Right atrium auricular region (tissue), 2 donors: ENCODE measurements at places on chromosomes 7 and 10. TPM values are rescaled to one million over a fixed set of nuclear protein-coding genes. Genes with fewer than 3 reads are reported as not detected.

Gene ITPRID1
- not detected for total RNA-seq

Gene MMRN2
- total RNA-seq, result 81.3 TPM

Gene OR2A1
- total RNA-seq, result 0.28 TPM

Gene LEP
- 2.2 TPM for total RNA-seq

Gene FKBP6
- total RNA-seq, result not detected

- H3K4me3 ChIP-seq, result no peak overlapping the region
- no peak overlapping the region for H3K27ac ChIP-seq
- H3K4me1 ChIP-seq, result no peaks in the 10 kb centered on the region
Measured at GRCh38 chr7:151390598-151391357, 19.1 kb downstream of the WDR86 start.

DNA sequence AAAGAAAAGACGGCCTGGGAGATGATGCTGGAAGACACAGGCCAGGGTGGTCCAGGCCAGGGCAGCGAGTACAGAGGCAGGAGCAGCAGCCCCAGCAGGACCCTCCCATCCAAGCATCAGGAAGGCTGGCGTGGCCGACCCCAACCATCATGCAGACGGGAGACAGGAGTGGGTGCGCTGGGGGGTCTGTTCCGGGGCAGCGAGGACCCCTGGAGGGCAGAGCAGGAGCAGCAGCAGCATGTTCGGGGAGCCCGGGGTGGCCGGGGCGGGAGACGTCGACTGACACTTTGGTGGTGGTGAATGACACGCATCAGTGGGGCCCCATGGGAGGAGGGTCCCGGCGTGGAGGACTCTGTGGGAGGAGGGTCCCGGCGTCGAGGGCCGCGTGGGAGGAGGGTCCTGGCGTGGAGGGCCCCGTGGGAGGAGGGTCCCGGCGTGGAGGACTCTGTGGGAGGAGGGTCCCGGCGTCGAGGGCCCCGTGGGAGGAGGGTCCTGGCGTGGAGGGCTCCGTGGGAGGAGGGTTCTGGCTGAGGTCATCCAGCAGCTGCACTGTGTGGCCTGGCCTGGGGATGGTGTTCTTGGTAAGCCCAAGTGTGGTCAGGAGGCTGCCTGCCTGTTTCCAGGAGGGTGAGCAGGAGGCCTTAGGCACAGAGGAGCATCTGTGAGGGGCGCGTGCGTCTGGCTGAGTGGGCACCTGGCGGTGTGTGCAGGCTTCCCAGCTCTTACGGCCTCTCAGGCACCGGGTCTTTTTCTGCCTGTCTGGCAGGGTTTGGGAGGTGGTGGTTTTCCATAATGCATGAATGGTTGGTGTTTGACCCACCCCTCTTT is 38.9 kb downstream of the FAM20C start:
- H3K27ac ChIP-seq, result no peak overlapping the region
- no peak overlapping the region for H3K4me3 ChIP-seq
- no peak for DNase-seq
- peaks cover 73% of the 10 kb centered on the region for H3K4me1 ChIP-seq
- no peaks in the 10 kb centered on the region for H3K36me3 ChIP-seq

GRCh38 chr7:145848691-145849090 is 267.9 kb upstream of the CNTNAP2 start:
- no peaks in the 10 kb centered on the region for H3K4me1 ChIP-seq
- H3K27me3 ChIP-seq, result no peaks in the 10 kb centered on the region
- DNase-seq, result no peak

DNA sequence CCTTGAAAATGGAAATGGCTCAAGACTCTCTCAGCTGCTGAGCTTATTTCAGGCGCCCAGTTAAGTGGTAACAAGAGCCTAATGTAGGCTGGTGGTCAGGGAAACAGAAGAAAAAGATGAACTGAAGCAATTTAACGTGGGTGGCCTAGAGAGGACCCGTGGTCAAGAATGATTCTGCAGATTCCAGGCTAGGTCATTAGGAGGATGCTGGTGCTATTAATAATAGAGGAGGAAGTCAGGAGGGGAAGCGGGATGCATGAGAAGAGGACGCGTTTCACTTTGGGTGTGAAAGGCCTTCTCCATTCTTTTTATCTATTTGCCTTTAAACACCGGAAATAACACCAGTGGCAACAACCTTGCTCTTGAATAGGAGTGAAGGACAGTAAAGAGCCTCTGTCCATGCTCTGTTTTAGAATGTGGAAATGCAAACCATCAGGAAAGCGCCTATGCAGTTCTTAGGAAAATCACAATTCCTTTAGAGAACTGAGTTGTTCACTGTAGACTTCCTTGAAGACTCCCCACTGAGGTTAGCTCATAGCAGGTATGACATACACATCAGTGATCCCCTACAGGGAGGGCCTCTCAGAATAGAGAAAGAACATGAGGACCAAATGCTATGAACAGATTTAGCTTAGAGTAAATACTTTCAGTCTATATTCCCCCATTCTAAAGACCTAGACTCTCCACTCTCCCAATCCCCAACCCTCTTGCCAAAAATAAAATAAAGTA is 8.6 kb downstream of the LIPA start:
- DNase-seq, result no peak
- H3K36me3 ChIP-seq, result peaks cover 6% of the 10 kb centered on the region
- H3K4me1 ChIP-seq, result peaks cover 27% of the 10 kb centered on the region
- H3K27ac ChIP-seq, result no peak overlapping the region
- no peaks in the 10 kb centered on the region for H3K27me3 ChIP-seq
- no peak overlapping the region for H3K4me3 ChIP-seq

DNA sequence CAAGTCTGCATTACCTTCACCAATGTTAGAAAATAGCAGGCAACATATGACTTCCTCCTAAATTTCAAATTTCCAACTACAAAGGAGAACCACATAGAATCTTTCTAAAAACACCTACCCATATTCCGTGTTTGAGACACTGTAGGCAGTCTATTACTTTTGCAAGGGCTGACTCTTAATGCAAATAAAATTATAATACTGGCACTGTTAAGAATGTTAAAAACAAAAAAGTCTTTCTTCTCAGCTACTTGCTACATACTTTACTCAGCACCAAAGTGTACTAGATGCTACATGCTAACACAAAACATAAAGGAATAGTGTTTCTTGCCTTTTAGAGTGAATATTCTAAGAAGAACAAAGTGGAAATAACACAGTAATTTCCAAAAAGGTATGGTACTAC is 65.4 kb downstream of the SRPK2 start:
- no peaks in the 10 kb centered on the region for H3K27me3 ChIP-seq
- no peak overlapping the region for H3K4me3 ChIP-seq
- H3K27ac ChIP-seq, result no peak overlapping the region
- no peaks in the 10 kb centered on the region for H3K4me1 ChIP-seq

Gene SSBP1
- 119 TPM for total RNA-seq

Gene PTPN20
- 7.5 TPM for total RNA-seq

DNA sequence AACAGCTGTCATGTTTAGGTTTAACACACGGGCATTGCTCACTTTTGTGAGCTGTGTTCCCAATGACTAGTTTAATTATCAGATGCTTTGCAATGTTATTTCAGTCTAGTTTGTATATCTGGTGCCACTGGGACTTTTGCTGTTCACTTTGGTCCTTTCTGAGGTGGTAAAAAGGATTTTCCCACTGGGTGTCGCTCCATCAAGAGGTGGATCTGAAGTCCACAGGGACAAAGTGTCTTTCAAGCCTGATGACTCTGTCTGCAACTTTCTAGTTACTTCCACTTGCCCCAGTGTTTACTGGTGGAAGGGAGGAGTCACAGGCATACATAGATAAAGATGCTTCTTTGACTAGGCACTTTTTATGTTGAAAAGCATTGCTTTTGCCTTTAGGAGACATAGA is 242.2 kb downstream of the HGF start:
- H3K4me3 ChIP-seq, result no peak overlapping the region
- no peak for DNase-seq
- H3K27ac ChIP-seq, result no peak overlapping the region
- H3K27me3 ChIP-seq, result no peaks in the 10 kb centered on the region
- no peaks in the 10 kb centered on the region for H3K36me3 ChIP-seq

- H3K36me3 ChIP-seq, result no peaks in the 10 kb centered on the region
- H3K4me1 ChIP-seq, result no peaks in the 10 kb centered on the region
- H3K4me3 ChIP-seq, result no peak overlapping the region
Measured at GRCh38 chr10:89055159-89055558, 64.6 kb downstream of the FAS start.

DNA sequence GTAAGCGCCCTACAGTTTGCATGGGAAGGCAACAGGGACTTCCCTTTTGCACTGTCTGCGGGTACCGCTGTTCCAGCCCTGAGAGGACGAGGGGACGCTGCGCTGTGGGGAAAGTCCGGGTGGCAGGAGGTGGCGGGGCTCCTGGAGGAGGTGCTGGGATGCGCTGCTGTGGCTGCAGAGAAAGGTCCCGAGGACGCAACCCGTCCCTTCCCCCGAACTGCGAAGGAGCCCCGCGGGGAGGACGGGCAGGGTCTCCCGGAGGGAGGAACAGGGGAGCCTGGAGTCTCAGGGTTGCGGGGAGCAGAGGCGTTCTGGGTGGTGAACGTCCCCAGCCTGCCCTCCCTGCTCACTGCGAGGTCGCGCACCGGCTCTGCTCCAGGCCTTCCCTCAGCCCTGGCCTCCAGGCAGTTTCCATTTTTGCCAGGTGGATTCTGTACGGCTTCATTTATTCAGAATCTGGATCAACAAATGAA is 91.6 kb downstream of the CXCL12 start:
- peak overlapping the region; percentile 82 for H3K27ac ChIP-seq
- no peak overlapping the region for H3K4me3 ChIP-seq
- H3K27me3 ChIP-seq, result no peaks in the 10 kb centered on the region
- no peaks in the 10 kb centered on the region for H3K4me1 ChIP-seq
- no peaks in the 10 kb centered on the region for H3K36me3 ChIP-seq
- no peak for DNase-seq

- H3K4me3 ChIP-seq, result no peak overlapping the region
- H3K27ac ChIP-seq, result no peak overlapping the region
- DNase-seq, result no peak
- H3K4me1 ChIP-seq, result no peaks in the 10 kb centered on the region
Measured at GRCh38 chr10:101658975-101659374, 36.0 kb downstream of the FBXW4 start.

DNA sequence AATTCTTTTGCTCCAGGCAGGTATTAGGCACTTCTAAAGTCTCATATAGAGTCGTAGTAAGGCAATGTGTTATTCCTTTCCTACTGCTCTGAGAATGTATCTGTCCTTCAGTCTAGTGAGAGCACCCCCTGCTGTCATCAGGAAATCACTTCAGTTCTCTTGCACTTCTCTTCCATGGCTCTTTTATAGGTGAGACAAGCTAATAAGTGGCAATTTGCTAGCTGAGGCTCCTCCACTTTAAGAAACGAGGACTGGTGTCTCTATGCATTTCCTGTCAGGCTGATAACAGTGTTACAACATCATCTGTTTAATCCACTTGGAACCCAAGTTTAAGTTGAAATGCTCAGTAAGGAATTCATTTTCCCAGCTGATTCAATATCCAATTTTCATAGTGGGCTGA is 350.6 kb downstream of the TFEC start:
- no peak overlapping the region for H3K27ac ChIP-seq
- no peaks in the 10 kb centered on the region for H3K4me1 ChIP-seq
- no peak overlapping the region for H3K4me3 ChIP-seq
- DNase-seq, result no peak
- no peaks in the 10 kb centered on the region for H3K27me3 ChIP-seq
- no peaks in the 10 kb centered on the region for H3K36me3 ChIP-seq

Gene GSAP
- 6.4 TPM for total RNA-seq

DNA sequence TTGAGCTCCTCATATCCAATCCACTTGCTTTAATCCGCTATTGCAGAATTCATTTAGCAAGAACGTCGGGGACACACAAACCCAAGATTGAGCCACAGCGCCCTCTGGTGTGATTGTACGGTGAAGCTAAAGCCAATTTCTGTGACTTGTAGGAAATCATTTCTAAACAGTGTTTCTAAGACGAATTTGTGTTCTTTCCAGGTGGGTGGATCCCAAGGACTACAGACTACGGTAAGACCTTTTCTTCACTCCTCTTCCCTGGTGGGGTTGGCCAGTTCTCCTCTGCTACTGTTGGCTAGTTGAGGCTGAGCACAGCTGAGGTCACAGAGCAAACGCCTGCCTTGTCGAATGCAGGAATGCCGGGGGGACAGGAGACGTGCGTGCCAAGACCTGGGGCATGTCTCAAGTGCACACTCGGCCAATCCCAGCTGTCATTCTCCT is 5.2 kb downstream of the DMBT1 start:
- peaks cover 7% of the 10 kb centered on the region for H3K4me1 ChIP-seq
- no peaks in the 10 kb centered on the region for H3K27me3 ChIP-seq
- H3K36me3 ChIP-seq, result no peaks in the 10 kb centered on the region

- no peaks in the 10 kb centered on the region for H3K36me3 ChIP-seq
- DNase-seq, result no peak
- no peak overlapping the region for H3K27ac ChIP-seq
- H3K4me1 ChIP-seq, result no peaks in the 10 kb centered on the region
Measured at GRCh38 chr7:131808736-131809135, 252.3 kb upstream of the PODXL start.

Gene PRF1
- total RNA-seq, result 1.4 TPM

Gene TYW1B
- 3.5 TPM for total RNA-seq

- no peak overlapping the region for H3K27ac ChIP-seq
- no peak overlapping the region for H3K4me3 ChIP-seq
- H3K27me3 ChIP-seq, result no peaks in the 10 kb centered on the region
- no peak for DNase-seq
- no peaks in the 10 kb centered on the region for H3K4me1 ChIP-seq
Measured at GRCh38 chr7:45400680-45401079, 173.5 kb upstream of the ADCY1 start.
